ENCODE measurements at places on chromosomes 5 and 9. TPM values are rescaled to one million over a fixed set of nuclear protein-coding genes. Genes with fewer than 3 reads are reported as not detected.

DNA sequence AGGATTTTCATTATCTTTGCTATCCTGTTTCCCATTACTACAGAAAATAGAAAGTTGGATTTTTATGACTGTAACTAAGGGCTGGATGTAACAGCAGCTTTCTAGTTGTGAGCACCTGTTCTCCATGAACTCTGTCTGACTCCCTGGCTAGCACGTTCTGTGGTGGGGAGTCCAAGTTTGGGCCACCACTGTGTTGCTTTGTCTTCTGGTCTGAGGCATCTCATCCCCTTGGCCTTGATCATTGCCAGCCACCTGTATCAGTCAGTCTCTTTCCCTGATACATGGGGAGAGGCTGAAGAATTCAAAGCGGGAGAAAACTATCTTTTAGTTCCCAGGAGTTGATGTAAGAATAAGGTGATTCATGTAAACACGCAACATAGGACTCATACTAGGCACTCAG lies 33.4 kb downstream of the WDR70 start:
- no peak overlapping the region for H3K27ac ChIP-seq
- no peak for DNase-seq
- H3K4me3 ChIP-seq: no peak overlapping the region
- H3K36me3 ChIP-seq: peaks cover 26% of the 10 kb centered on the region

- H3K4me1 ChIP-seq: no peaks in the 10 kb centered on the region
- no peak overlapping the region for H3K4me3 ChIP-seq
- H3K27ac ChIP-seq: no peak overlapping the region
- DNase-seq: no peak
Measured at GRCh38 chr9:123948286-123948685, 18.4 kb upstream of the DENND1A start.

DNA sequence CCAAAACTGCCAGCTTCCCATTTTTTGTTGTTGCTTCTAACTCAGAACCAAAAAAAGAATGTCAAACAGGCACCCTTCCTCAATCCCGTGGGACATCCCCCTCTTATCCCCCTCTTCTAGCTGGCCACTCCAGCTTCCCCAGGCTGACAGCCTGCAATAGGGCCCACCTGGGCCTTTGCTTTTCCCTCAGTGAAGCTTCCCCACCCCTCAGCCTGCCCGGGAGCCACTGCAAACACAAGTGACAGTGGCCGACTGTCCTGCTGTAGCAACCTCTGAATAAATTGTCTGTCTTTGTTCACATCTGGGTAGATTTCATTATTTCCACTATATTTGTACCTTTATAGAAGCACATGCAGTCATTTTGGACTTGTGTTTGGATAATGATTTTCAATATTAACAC lies 245.3 kb downstream of the GADD45G start:
- H3K4me3 ChIP-seq: no peak overlapping the region
- H3K4me1 ChIP-seq: no peaks in the 10 kb centered on the region
- H3K27ac ChIP-seq: no peak overlapping the region
- peak; percentile 37 for DNase-seq

FAM169A gene
- total RNA-seq: 8.1 TPM

Measured in spleen (tissue), 13 donors.